Umbilical cord (tissue), 2 donors: ENCODE measurements at places on chromosomes 2 and 18.
A peak's percentile ranks its signal among the peaks of the same experiment; 100 is the strongest.

GRCh38 chr2:85410584-85411404, 628 bp upstream of the CAPG start:
- DNase-seq, result no peak

DNA sequence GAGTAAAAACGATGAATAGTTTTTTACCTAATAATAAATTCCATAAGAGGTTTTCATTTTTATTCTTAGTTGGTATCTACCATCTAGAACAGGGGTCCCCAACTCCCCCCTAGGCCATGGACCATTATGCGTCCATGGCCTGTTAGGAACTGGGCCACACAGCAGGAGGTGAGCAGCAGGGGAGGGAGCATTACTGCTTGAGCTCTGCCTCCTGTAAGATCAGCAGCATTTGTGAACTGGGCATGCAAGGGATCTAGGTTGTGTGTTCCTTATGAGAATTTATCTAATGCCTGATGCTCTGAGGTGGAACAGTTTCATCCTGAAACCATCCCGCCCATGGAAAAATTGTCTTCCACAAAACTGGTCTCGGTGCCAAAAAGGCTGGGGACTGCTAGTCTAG, 5.9 kb downstream of the TIA1 start:
- DNase-seq, result no peak

DNA sequence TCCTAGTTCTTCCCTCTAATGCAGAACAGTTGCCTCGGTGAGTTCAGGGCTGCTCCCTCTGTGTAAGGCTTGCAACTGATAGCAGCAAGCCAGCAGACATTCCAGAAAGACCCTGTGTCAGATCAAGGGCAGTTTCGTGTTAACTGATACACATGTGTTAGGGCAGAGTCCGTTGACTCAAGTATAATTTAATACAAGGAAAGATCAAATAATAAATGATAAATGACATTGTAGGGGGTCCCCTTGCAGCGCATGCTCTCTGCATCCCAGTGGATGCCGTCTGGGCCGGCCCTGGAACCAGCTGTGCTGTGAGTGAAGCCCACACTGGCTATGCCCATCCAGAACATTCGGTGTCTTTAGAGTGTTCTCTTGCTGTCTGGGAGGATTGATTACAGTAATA, 180.3 kb downstream of the AGAP1 start:
- DNase-seq, result no peak

DNA sequence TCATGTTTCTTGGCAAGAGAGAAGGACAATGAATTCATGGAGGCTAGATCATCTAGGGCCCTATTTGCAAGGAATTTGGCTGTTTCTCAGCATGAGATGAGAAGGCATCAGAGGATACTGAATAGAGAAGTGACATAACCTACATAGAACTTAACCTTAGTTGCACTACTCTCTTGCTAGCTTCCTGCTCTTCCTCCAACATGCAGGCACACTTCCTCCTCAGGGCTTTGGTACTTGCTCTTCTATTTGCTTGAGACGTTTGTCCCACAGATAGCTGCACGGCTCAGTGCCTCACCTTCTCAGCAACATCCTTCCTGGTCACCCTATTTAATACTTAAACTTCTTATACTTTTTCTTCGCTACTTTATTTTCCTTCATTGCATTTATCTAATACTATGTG, 20.0 kb upstream of the LANCL1 start:
- no peak for DNase-seq

DNA sequence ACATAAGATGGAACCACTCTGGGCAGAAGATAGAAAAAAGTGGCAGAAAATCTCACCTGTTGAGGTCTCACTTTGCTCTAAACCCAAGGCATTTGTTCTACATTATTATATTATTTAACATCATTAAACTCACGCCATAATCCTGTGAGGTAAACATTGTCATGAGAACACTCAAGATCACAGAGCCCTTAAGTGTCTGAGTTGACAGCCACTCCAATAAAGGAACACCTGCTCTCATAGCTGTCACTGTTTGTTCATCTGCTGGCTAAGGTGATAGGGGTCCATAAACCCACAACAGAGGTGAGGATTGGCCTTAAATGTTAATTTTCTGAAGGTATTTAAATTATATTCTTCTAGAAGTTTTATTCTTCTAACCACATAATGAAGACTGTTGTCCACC, 439.7 kb downstream of the RIT2 start:
- DNase-seq, result no peak

GRCh38 chr2:33366473-33366872, 110.0 kb upstream of the RASGRP3 start:
- peak; percentile 15 for DNase-seq

DNA sequence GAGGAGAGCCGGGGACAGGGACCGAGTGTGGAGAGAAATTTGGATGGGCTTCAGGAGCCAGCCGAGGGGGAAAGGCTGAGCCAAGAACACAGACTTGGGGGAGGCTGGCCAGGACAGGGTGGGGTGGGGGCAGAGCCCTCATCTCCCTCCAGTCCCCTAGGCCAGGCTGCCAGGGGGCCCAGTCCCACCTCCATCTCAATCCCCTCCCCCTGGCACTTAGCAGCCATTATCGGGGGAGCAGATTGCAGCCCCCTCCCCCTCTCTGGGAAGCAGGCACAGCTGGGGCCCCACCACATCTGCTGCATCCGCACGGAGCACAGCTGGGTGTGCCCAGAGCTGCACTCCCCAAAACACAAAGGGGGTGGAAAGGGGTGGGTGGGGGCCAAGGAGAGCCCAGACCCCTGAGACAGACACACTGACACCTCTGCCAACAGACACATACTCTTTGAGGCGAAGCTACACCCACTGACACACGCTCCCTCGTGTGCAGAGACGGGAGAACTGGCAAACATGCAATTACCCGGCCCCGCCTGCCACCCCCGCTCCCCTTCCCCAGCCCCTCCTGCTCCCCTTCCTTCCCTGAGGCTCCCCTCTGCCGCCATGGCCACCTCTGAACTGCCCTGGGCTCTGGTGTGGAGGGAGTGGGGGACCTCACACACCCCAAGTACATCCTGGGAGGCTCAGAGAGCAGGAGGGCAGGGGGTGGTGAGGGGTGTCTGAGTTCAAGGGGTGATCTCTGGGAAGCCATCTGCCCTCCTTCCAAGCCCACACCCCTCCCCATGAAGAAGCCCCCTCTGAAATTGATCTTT, 5.1 kb upstream of the ASIC4 start:
- DNase-seq, result peak; percentile 68

- no peak for DNase-seq
Observed at GRCh38 chr2:221568299-221568698, 3.8 kb downstream of the EPHA4 start.

DNA sequence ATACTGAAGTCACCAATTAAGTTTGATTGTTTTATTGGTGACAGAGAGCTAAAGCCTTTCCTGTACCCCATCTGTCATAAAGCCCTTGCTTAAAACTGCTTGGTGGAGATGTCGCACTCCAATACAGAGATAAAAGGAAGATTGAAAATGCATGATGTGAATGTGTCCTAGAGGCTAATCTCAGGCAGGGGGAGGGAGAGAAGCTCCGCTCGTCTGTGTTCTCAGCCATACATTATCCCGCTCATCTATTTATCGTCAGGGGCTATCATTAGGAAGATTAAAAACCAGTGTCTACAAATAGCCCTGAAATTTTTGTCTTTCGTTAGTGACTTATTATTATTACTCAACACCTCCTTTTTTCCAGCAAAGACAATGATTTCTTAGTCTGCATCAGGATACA, 110.3 kb downstream of the CMPK2 start:
- no peak for DNase-seq

DNA sequence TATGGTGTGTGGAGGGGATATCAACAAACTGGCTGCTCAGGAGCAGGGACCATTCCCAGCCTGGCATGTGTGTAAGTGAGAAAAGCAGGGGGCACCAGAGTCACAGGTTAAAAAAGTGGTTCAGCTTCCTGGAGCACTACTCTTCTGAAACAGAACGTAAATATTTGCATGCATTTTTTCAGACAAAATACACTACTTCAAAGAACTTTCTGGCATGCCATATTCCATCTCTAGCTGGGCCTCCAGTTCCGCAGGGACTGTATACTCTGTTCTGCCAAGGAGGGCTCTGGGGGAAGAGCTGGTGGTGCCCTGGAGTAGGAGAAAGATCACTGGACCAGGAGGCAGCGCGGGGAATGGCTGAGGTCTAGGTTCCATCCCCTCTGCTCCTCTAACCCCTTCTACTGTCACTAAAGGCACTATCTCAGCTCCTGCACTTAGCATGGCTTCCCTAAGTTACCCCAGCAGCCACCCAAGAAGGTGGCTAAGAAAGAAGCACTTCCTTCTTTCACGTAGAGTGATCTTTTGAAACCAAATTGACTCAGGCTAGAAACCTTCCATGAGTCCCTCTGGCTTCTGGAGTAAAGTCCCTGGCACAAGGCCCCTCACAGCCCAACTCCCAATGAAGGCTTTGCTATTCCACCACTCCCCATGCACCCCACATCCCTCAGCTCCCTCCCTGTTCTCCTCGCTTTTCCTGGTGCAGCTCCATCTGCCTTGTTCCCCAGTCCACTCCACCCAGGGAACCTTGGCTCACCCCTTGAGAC, 57.6 kb upstream of the CABLES1 start:
- DNase-seq, result peak; percentile 34

- peak; percentile 53 for DNase-seq
Observed at GRCh38 chr2:113273027-113273551, 5.6 kb downstream of the PAX8 start.

DNA sequence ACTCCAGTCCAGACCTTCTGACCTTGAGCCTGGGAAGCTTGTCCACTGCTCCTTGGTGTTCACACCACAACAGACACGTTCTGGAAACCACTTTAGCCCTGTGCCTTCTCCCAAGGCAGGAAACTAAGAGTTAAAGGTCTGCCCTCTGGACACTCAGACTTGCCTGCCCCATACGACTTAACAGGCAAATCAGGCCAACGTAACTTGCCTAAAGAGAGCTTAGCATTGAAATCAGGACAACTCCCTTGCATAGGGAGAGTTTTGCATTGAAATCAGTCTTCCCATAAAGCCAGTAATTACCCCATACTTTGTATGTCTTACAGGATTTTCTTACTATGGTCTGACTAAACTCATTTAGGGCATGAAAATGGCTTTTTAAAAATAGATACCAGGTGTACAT, 18.5 kb downstream of the NFE2L2 start:
- peak; percentile 71 for DNase-seq

- no peak for DNase-seq
Observed at GRCh38 chr2:99461828-99462483, 27.9 kb downstream of the REV1 start.

GRCh38 chr18:9655232-9655767, 40.9 kb upstream of the PPP4R1 start:
- no peak for DNase-seq

DNA sequence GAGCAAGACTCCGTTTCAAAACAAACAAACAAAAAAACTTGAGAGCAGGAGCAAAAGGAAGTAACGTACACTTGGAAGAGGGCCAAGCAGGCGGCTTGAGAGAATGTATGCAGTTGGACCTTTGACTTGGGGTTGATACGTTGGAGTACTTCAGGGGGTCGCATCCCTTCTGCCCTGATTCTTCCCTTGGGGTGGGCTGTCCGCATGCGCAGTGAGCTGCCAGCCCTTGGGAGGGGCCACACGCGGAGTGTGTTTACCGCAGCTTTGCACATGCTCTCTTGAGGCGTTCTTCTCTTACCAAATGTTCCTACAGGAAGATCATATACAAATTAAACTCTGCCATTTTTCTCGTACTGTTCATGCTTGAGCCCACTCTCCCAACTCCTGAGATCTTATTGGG, 38.1 kb upstream of the SOCS6 start:
- no peak for DNase-seq

- peak; percentile 76 for DNase-seq
Observed at GRCh38 chr18:45243340-45244110, 371.8 kb upstream of the SLC14A2 start.

- DNase-seq, result no peak
Observed at GRCh38 chr2:673615-674320, 3.4 kb downstream of the TMEM18 start.

GRCh38 chr2:170974304-170974993, 45.4 kb downstream of the GORASP2 start:
- peak; percentile 12 for DNase-seq

GRCh38 chr2:143468341-143468888, 339.2 kb downstream of the ARHGAP15 start:
- DNase-seq, result no peak

DNA sequence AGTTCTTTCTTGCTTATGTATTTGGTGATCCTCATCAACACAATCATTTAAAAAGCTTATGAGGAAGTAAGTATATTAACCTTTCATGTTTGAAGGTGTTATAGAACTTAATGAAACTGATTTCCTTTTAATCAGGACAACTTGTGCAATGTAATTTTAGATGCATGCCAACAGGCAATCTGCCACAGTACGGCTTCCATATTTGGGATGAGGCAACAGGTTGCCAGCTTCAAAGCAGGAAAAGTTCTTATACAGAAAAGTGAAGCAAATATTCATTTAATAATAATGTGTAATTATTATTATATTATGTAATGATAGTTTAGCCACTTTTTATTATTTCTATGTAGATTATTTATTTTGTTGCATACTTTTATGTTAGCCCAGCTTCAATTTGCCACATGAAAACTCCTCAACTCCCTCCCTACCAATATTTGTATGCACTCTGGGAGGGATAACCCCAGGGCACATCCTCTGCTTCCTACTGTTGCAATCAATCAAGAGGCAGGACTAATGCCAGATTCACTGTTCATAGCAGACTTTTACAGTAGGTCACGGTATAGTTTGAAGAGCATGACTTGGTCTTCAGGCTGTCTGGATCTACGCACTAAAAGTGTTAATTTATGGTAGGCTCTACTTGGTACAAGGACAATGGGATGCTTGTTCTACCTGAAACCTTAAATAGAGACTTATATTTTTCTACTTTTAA, 277.2 kb downstream of the AGPS start:
- DNase-seq, result no peak

GRCh38 chr2:30662268-30663131, 144.7 kb downstream of the CAPN13 start:
- DNase-seq, result peak; percentile 5

DNA sequence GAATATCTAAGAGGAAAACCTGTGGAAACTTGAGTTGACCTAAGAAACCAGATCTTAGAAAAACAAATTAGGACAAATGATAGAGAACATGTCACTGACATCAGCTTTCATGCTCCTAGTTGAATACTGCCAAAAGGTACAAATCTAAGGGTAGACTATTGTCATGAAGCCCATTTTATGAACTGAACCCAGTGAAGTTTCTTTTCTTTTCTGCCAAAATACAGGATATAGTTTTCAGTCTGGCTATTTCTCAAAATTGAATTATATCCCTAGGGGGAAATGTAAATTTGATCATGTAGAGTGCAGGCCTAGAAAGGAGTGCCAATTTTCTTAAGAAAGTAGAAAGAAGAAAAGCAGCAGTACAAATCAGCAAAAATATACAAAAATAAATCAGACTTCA, 46.6 kb downstream of the FSIP2 start:
- DNase-seq, result no peak

- DNase-seq, result peak; percentile 44
Observed at GRCh38 chr18:25453556-25454269, 101.7 kb upstream of the ZNF521 start.

GRCh38 chr18:61261870-61262269, 71.4 kb upstream of the CDH20 start:
- no peak for DNase-seq

- DNase-seq, result no peak
Observed at GRCh38 chr2:169961911-169962310, 134.7 kb downstream of the UBR3 start.

GRCh38 chr2:234643407-234643806, 146.5 kb upstream of the ARL4C start:
- no peak for DNase-seq
